GM12892 (cell line): ENCODE measurements at places on chromosomes 2 and 18.

DNA sequence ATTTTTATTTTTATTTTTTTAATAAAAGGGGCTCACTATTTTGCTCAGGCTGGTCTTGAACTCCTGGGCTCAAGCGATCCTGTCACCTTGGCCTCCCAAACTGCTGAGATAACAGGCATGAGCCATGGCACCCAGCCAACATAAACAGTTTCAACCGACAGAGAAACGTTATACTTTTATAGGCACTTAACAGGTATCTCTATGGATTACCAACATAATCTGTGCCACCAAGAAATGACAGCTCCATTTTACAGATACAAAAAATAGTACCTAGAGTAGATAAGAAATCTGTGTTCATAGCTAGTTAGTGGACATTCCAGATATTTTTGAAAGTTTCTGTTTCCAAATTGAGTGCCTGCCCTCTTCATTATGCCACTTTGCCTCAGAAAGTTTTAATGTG lies 1316.7 kb downstream of the LRP1B start:
- DNase-seq, result no peak

DNA sequence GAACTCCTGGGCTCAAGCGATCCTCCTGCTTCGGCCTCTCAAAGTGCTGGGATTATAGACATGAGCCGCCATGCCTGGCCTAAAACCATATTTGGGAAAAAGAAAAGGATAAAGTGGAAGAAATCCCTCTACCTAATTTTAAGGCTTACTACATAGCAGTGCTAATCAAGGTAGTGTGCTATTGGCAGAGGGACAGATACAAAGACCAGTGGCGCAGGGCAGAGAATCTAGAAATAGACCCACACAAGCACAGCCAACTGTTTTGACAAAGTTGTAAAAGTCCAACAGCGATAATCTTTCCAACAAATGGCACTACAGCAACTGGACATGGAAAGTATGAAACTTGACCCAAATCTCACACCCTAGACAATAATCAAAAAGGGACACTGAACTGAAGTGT lies 138.4 kb downstream of the TFCP2L1 start:
- DNase-seq, result no peak

GRCh38 chr2:241121008-241121407 lies 18.9 kb upstream of the MTERF4 start:
- no peak for DNase-seq

DNA sequence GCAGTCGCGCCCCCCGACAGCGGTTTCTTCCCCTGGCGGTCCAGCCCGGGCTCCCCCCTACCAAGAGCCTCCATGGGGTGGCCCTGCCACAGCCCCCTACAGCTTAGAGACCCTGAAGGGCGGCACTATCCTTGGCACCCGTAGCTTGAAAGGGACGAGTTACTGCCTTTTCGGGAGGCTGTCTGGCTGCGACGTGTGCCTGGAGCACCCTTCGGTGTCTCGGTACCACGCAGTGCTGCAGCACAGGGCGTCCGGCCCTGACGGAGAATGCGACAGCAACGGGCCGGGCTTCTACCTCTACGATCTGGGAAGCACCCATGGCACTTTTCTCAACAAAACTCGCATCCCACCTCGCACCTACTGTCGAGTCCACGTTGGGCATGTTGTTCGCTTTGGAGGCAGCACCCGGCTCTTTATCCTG lies 475 bp downstream of the SLC4A1AP start:
- no peak for DNase-seq
